ENCODE measurements at places on chromosomes 16 and 17.

DNA sequence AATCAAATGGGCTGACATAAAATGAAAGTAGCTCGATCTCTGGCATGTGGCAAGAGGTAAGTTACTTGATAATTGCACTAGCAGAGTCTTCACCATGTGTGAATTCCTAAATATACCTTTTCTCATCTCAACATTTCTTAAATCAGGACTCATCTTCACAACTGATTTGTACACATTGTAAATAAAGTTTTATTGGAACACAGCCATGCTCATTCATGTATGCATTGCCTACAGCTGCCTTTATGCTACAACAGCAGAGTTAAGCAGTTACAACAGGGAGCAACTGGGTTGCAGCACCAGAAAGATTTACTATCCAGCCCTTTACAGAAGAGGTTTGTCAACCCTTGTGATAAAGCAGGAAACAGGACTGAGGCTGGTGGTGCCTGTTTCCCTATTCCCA is 48.1 kb downstream of the ARHGAP17 start:
- H3K27me3 ChIP-seq, result no peaks in the 10 kb centered on the region
- no peak overlapping the region for H3K27ac ChIP-seq
- no peak for DNase-seq
- peaks cover 61% of the 10 kb centered on the region for H3K36me3 ChIP-seq

GRCh38 chr16:87192452-87193073 is 124.6 kb downstream of the C16orf95 start:
- no peak overlapping the region for H3K27ac ChIP-seq
- H3K36me3 ChIP-seq, result no peaks in the 10 kb centered on the region
- H3K4me3 ChIP-seq, result no peak overlapping the region
- no peaks in the 10 kb centered on the region for H3K4me1 ChIP-seq

DNA sequence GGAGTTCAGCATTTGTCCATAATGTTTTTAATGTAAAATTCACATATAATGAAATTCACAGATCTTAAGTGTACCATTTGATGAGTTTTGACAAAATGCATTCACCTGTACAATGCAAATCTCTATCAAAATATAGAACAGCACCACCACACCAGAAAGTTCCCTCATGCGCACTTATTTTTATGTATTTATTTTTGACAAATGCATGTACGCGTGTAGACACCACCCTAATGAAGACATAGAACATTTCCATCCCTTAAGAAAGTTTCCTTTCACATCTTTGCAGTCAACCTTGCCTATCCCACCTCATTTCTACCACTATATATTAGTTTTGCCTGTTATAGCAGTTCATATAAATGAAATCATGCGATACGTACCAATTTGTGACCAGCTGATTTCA is 15.6 kb upstream of the IL4R start:
- H3K4me3 ChIP-seq, result no peak overlapping the region
- H3K36me3 ChIP-seq, result no peaks in the 10 kb centered on the region
- no peak overlapping the region for H3K27ac ChIP-seq
- no peaks in the 10 kb centered on the region for H3K4me1 ChIP-seq
- DNase-seq, result no peak
- H3K27me3 ChIP-seq, result no peaks in the 10 kb centered on the region

DNA sequence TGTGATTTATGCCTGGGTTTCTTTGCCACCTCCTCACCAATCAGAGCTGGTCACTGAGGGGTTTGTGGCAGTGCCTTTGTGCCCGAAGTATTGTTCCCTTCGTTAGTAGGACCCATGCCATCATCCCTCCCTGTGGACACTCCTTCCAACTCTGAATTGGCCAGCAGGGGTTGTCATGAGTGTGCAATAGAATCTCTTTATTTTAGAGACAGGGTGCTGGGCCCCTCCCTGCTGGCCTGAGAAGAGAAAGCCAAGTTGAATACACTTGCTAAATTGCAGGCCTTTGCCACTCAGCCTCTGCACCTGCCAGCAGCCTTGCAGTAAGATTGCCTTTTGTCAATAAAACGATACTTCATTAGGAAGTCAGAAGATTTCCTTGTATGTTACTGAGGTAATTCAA is 40.7 kb upstream of the SLC12A3 start:
- no peak overlapping the region for H3K27ac ChIP-seq
- DNase-seq, result no peak
- peaks cover 6% of the 10 kb centered on the region for H3K36me3 ChIP-seq

DNA sequence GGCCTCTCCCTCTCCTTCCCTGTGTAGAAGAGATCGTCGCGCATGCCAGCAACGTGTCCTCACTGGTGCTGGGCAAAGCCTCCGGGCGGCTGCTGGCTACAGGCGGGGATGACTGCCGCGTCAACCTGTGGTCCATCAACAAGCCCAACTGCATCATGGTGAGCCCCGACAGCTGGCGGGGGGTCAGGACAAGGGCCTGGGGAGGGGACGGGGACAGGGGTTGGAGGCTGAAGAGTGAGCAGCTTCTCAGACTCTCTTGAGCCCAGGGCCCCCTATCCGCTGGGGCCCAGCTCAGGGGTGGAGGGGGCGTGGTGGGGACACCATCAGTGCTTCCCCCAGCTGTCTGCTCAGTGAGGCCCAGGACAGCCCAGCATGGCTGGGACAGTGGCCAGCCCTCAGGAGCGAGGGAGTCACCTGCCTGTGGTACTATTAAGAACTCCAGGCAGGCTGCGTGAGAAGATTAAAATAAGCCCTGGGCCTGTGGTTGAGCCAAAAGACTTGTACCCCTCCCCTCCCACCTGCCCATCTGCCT is 6.2 kb downstream of the KATNB1 start:
- H3K4me1 ChIP-seq, result peaks cover 6% of the 10 kb centered on the region
- no peak overlapping the region for H3K27ac ChIP-seq
- DNase-seq, result no peak
- no peak overlapping the region for H3K4me3 ChIP-seq
- H3K36me3 ChIP-seq, result peaks cover 9% of the 10 kb centered on the region
- no peaks in the 10 kb centered on the region for H3K27me3 ChIP-seq

DNA sequence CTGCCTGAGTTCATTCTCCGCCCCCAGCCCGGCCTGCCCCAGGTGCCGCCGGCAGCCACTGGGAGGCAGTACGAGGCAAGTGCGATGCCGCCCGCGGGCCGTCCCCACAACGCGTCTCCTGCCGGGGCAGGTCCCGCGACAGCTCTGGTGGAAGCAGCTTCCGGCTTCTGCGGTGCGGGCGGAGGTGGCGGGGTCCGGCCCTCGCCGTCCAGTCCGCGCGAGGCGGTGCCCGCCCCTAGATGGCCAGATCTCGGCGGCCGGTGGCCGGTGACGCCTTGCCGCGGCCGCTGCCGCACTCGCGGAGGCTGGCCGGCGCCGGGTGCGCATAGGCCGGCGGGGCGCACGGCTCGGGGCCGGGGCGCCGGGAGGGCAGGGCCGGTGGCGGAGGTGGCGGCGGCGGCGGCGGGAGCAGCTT is 1.8 kb downstream of the GJD3 start:
- H3K4me1 ChIP-seq, result no peaks in the 10 kb centered on the region
- no peaks in the 10 kb centered on the region for H3K27me3 ChIP-seq
- no peak for DNase-seq
- peak overlapping the region; percentile 73 for H3K4me3 ChIP-seq
- no peaks in the 10 kb centered on the region for H3K36me3 ChIP-seq

- peaks cover 19% of the 10 kb centered on the region for H3K36me3 ChIP-seq
- no peaks in the 10 kb centered on the region for H3K27me3 ChIP-seq
- H3K4me1 ChIP-seq, result peaks cover 33% of the 10 kb centered on the region
- no peak for DNase-seq
These were observed 668 bp downstream of the USP36 start for GRCh38 chr17:78839762-78840529.

- H3K27ac ChIP-seq, result no peak overlapping the region
- H3K4me3 ChIP-seq, result no peak overlapping the region
- H3K4me1 ChIP-seq, result peaks cover 7% of the 10 kb centered on the region
- no peaks in the 10 kb centered on the region for H3K36me3 ChIP-seq
- no peaks in the 10 kb centered on the region for H3K27me3 ChIP-seq
- no peak for DNase-seq
These were observed 32.6 kb upstream of the ERN1 start for GRCh38 chr17:64162554-64162953.

DNA sequence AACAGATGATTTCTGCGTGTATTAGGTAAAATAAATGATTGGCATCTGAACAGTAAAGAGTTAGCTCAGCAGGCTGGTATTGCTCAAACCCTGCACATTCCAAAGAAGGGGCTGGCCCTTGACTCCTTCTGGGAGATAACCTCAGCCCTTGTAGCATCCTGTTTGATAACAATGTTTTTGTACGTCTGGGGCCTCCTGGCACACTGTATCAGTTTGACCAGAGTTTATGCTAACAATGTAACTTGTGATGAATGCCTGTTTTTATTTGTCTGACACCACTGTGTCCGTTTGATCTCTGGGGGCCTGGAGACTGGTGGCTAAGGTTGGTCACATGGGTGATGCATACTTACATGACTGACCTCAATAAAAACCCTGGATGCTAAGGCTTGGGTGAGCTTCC is 43.8 kb upstream of the NDRG4 start:
- no peaks in the 10 kb centered on the region for H3K36me3 ChIP-seq
- no peaks in the 10 kb centered on the region for H3K27me3 ChIP-seq
- H3K4me3 ChIP-seq, result no peak overlapping the region
- H3K27ac ChIP-seq, result no peak overlapping the region
- DNase-seq, result no peak
- H3K4me1 ChIP-seq, result no peaks in the 10 kb centered on the region

GRCh38 chr17:82611140-82612058 is 36.8 kb downstream of the WDR45B start:
- no peaks in the 10 kb centered on the region for H3K4me1 ChIP-seq
- no peak overlapping the region for H3K27ac ChIP-seq
- no peaks in the 10 kb centered on the region for H3K27me3 ChIP-seq
- DNase-seq, result no peak

DNA sequence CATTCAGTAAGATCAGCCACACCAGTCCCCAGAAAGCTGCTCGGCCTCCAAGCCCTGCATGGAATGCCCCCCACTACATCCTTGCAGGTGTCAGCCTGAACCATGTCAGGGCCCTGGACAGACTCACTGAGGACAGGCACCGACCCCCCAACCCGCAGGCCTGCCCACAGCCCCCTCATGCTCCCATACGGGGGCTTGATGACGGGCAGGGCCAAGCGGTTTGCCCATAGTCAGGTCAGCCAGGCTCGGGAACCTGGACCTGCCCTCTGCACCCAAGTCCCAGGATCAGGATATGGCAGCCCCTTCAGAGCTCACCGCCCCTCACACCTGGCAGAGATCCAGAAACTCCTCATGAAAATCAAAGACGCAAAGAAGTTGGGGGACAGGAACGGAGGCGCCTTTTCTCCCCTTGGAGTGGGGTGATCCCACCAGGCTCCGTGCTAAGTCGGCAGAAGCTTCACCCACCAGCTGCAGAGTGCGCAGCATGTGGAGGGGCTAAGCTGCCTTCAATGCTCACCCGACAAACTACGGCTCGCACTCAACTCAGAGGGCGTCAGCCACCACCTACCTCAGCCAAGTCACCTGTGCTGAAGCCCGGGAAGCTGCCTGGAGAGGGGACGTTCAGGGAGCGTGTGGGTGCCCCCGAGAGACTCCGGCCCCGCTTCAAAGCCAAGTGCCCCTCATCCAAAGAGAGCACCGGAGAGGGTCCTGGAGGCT is 26.5 kb downstream of the GNPTG start:
- peaks cover 8% of the 10 kb centered on the region for H3K4me1 ChIP-seq
- H3K27me3 ChIP-seq, result no peaks in the 10 kb centered on the region
- peak overlapping the region; percentile 7 for H3K27ac ChIP-seq
- no peak for DNase-seq
- H3K4me3 ChIP-seq, result peak overlapping the region; percentile 89

DNA sequence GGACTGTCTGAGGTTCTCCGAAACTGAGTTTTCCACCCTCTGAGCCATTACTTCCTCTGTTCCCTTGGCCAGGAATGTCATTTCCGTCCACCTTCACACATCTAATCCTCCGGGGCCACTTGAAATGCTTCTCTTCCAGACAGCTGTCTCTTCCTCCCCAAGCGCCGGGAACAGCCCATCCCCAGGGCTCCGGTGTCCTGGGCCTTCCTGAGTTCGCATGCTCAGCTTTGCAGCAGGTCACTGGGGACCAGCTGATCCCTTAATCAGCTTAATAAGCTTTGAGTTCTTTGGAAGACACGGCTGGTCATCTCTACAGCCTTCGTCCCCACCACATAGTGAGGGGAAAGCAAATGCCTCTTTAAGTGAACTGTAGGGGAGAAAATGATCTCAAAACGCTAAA is 123.4 kb downstream of the DYNLRB2 start:
- H3K27ac ChIP-seq, result no peak overlapping the region
- H3K4me3 ChIP-seq, result no peak overlapping the region
- no peak for DNase-seq
- H3K4me1 ChIP-seq, result no peaks in the 10 kb centered on the region

GRCh38 chr17:50379351-50380132 is 6.5 kb downstream of the EME1 start:
- H3K27ac ChIP-seq, result no peak overlapping the region
- peaks cover 24% of the 10 kb centered on the region for H3K36me3 ChIP-seq
- H3K4me1 ChIP-seq, result no peaks in the 10 kb centered on the region
- H3K27me3 ChIP-seq, result no peaks in the 10 kb centered on the region
- no peak overlapping the region for H3K4me3 ChIP-seq

DNA sequence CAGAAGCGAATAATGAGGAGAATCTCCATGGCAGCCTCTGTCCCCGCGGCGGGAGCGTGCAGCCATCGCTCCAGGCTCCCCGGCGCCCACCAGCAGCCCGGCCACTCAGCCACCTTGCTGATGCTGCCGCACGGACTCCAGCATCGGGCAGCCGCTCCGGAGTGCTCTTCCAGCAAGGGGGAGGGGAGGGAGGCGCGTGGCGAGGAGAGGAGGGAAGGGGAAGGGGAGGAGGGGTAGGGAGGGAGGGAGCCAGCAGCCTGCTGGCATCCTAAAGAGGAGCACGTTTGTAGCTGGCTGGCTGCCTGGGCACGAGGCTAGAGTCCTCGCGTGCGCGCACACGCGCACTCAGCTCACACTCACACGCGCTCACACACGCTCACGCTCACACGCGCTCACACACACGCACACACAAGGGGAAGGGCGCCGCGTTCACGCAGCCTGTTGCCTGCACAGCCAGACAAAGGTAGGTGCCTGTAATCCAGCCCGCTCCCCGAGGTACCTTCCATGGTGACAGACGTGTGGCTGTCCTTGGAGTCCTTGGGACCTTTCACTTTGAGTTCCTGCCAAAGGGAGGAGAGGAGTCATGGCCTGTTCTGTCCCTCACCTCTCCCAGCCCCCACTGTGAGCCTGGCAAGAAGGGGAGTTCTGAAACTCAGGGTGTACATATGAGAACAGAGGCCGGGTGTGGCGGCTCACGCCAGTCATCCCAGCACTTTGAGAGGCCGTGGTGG is 82.1 kb downstream of the TIMM22 start:
- H3K27me3 ChIP-seq, result no peaks in the 10 kb centered on the region
- no peak overlapping the region for H3K4me3 ChIP-seq

DNA sequence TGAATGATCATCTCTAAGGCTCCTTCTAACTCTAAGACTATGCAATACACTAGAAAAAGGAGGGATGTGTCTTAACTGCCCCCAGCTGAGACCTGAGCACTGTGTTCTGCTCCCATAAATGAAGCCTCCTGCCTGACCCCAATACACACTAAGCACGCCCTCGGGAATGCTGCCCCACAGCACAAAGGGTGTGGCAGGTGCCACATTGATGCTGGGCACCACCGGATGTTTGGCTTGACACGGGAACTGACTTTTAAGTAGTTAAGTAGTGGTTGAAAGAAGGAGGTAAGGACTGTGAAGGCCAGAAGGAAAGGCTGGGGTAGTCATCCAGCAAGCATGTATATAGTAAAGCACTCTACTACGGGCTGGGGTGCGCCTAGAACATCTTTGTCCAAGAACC is 4.0 kb downstream of the GSDMA start:
- H3K4me1 ChIP-seq, result no peaks in the 10 kb centered on the region
- H3K27me3 ChIP-seq, result no peaks in the 10 kb centered on the region
- no peak for DNase-seq
- H3K4me3 ChIP-seq, result no peak overlapping the region
- H3K36me3 ChIP-seq, result no peaks in the 10 kb centered on the region

All from thoracic aorta (tissue), 2 donors.